ENCODE measurements at places on chromosomes 3 and 15.
A peak's percentile ranks its signal among the peaks of the same experiment; 100 is the strongest.

GRCh38 chr15:74120426-74120825, 10.0 kb upstream of the ISLR2 start:
- no peak for DNase-seq

- no peak for DNase-seq
Observed at GRCh38 chr3:24355806-24356205, 138.8 kb downstream of the THRB start.

DNA sequence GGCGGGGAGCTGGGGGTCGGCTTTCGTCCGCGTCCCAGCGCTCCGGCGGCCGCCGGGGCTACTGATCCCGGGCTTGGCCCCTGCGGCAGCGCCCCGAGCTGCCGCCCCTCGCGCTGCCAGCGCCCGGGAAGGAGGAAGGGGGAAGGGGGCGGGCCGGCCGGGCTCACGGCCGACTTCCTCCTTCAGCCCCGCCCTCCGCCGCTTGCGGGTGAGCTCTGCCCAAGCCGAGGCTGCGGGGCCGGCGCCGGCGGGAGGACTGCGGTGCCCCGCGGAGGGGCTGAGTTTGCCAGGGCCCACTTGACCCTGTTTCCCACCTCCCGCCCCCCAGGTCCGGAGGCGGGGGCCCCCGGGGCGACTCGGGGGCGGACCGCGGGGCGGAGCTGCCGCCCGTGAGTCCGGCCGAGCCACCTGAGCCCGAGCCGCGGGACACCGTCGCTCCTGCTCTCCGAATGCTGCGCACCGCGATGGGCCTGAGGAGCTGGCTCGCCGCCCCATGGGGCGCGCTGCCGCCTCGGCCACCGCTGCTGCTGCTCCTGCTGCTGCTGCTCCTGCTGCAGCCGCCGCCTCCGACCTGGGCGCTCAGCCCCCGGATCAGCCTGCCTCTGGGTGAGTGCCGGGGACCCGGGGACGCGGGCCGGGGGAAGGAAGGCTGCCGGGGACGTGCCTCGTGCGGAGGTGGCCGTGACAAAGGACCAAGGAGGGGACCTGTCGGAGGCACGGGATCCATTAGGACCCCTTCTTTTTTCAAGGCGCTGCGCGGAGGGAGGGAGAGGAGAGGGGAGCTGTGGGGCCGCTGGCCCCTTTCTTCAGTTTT, at the start of gene SEMA4B:
Gene SEMA4B (plus strand): TSS at position 201 of the 814 bp plus-strand sequence. CDS start 249 bp downstream, at position 450.
- peak; percentile 35 for DNase-seq

DNA sequence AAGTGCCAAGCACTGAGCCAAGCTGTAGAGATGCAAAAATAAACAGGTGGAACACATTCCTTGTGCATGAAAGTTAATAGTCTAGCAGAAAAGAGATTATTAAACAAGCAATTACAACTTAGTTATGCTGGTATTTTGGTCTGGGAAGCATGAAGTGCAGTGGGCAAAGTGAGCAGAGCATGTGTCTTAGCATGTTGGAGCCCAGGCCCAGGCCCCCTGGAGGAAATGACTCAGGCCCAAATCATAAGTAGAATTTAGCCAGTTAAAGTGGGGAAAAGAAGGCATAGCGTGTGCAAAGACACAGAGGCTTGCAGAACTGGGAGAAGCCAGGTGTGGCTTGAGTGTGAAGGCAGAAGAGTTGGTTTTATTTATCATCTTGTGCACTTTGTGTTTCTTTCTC, 163.8 kb upstream of the ATP11B start:
- no peak for DNase-seq

DNA sequence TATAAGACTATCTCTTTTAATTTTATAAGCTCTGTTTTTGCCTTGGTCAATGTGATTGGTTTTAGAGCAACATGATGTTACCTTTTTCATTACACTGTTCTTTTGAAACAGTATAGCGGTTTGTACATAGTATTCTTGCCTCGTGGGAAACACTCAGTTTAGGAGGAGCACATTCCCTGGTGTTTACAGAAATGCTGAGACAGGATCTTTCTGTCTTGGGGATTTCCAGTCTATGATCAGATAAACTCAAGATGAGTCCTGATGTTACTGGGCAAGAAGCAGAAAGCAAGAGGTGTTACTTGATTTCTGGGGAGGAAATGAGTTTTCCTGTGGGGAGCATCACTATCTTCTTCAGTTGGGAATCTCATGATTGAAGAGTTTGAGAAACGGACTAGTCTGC, 2.5 kb downstream of the TMEM266 start:
- DNase-seq = no peak

GRCh38 chr15:59396679-59397078, 24.0 kb upstream of the MYO1E start:
- no peak for DNase-seq

- DNase-seq = no peak
Observed at GRCh38 chr3:61443886-61444285, 117.5 kb upstream of the PTPRG start.

- DNase-seq = no peak
Observed at GRCh38 chr15:64527263-64527984, 67.0 kb downstream of the ZNF609 start.

GRCh38 chr3:138114988-138115971, at the start of gene DZIP1L:
Gene DZIP1L, minus strand, starts transcription at chr3:138115608. Its CDS starts 11,637 bp downstream, at chr3:138103971.
- no peak for DNase-seq

DNA sequence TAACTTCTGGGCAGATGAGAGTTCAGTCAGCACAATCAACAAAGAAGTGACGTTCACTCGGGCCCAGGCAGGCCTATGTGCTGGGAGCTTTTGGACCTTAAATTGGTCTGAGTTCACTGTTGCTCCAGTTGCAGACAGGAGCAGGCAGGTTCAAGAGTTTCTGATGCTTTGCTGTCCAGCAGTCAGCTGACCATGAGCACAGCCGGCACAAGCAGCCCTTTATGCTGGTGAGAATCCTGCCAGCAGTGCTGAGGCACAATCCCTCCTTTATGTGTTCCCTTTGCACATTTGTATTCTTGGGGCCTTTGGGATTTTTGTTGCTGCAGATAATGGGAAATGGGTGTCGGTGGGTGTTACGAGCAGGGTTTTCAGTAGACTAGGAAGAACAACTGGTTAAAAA, 81.2 kb upstream of the GOLGA8J start:
- DNase-seq = no peak

DNA sequence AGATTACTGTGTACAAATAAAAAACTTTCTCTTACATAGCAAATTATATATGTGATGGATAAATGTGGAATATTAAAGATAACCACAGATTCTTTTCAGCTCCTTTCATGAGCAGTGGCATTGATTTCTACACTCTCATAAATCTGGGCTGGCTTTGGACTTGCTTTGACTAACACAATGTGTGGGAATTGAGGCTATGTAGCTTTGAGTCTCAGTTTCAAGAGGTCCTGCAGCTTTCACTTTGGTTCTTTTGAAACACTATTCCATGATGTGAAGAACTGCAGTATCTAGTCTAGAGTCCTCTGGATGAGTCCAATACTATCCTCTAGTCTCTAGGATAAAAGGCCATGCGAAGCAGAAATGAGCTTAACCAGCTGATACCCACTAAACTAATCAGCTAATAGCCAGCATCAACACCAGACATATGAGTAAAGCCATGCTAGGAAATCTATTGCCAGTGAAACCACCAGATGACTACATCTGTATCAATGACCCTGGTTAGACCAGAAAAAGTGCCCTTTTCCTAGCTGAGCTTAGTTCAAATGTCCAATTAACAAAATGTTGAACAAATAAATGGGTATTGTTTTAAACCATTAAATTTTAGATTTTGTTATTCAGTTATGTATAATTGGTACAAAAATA, 274.9 kb upstream of the ZPLD1 start:
- DNase-seq = no peak

DNA sequence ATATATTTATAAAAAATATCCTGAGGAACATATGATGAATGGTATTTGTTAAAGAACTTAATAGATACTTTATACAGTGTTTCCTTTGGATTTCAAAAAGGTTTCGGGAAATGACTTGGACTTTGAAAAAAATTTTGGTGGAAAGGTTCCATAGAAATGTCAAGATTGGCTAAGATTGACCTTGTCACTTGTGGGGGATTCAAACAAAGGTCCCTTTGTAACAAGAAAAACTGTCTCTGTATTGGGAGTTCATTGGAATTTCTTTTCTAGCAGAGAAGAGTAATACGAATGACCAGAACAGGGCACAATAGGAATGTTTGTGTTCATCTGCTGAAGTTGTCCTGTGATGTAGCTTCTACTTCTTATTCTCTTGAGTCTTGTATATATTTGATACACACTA, 43.2 kb downstream of the ARHGEF26 start:
- no peak for DNase-seq

DNA sequence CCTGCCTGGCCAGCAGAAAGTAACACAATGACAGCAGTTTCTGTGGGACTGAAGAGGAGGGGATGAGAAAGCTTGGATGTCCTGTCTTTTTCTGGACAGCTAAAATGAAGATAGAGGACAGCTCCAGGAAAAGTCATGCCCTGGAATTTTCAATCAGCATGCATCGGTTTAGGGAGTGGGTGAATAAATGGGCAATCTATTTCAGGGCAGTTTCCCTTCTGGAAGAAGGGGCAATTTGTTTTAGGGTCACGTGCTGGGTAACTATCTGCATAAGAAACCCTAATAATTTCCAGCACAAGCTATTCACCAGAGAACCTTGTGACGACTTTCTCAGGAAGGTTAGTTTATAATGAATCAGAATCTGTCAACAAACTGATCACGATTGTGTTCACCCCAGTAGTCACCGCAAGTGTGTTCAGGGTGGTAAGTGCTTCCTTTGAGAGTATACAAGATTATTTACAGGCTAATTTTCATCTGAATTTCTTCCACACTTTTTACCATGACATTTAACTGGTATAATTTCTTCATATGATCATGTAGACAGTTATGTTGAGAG, 318.0 kb upstream of the GBE1 start:
- DNase-seq = no peak

DNA sequence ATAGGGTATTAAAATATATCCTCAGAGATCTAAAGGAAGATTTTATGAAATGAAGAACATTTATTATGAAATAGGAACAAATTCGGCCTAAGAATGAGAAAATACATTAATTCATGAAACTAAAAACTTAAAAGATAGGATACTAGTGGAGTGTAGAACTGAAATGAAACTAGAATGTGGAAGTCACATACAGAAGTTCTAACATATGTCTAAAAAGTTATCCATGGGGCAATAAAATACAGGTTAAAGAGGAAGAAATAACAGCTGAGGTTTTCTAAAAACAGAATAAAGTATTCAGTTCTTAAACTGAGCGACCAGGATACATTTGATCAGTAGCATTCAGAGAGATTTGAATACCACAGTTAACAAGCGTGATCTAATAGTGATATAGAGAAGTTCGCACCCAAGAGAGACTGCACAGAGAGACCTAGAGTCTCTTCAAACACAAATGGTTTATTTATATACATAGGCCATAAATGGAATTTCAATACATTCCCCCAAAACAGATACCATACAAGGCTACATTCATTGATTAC, 85.9 kb downstream of the FEZF2 start:
- DNase-seq = no peak

DNA sequence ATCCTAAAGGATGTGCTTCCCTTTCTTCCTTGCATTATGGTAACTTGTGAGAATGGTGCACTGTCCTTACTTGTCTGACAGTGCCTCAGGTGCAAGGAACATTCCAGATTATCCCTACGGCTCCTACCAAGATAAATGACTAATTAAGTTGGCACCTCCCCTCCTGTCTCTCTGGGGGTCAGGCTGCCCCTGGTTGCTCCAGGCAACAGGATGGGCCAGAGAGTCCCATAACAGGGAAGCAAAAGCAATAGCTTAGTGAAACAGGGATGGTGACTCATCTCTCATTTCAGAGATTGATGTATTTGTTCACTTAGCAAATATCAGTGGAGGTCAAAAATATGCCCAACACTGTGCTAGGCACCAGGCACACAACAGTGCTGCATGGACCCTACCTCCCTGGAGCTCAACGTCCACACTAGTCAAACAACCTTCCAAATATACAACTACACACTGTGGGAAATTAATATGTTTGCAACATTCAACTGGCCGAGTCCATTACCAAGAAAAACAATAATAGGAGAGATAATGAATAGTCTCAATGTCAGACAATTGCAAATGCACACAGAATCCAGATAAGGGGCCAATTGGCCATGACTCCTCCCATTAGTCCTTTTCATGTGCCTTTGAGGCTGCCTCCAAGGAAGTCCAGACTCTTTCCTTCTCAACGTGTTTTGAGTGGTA, 249.0 kb downstream of the TLE3 start:
- DNase-seq = no peak

DNA sequence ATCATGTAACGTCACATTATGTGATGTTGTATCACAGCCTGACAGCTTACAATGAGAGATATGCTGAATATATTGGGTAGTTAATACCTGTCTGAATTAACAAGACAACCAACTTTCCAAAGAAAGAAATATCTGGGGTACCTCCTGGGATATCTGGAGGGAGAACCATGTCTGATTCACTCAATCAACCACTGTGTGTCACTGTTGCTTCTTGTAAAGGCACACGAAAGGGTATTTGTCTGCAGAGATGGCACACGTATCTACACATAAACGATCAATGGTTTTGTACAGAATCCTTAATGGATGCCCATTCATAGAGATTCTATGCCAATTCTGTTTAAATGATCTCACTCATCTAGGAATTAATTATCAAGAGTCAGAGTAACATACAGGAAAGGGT, 252.1 kb upstream of the TMCO5A start:
- DNase-seq = no peak
